GM04504 (cell line): ENCODE measurements at places on chromosomes 2 and 18.

- no peak for DNase-seq
These were observed 329.7 kb upstream of the ZEB2 start for GRCh38 chr2:144849612-144850011.

DNA sequence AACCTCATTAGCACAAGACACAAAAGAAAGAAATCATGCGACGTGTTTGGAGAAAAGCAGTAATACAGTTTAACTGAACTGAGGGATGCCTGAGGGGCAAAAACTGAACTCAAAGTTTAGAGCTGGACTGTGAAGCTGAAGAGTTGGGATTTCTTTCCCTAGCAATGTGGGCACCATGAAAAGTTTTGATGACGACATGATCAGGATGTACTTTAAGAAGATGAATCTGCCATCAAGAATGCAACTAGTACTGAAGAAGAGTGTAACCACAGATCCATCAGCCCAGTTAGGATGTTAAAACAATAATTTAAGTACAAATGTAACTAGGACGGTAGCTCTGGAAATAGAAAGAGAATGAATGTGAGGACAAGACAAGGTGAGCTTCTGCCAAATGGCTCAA lies 196.2 kb downstream of the VWC2L start:
- no peak for DNase-seq

GRCh38 chr2:241200822-241201395 lies 12.4 kb downstream of the ANO7 start:
- no peak for DNase-seq

DNA sequence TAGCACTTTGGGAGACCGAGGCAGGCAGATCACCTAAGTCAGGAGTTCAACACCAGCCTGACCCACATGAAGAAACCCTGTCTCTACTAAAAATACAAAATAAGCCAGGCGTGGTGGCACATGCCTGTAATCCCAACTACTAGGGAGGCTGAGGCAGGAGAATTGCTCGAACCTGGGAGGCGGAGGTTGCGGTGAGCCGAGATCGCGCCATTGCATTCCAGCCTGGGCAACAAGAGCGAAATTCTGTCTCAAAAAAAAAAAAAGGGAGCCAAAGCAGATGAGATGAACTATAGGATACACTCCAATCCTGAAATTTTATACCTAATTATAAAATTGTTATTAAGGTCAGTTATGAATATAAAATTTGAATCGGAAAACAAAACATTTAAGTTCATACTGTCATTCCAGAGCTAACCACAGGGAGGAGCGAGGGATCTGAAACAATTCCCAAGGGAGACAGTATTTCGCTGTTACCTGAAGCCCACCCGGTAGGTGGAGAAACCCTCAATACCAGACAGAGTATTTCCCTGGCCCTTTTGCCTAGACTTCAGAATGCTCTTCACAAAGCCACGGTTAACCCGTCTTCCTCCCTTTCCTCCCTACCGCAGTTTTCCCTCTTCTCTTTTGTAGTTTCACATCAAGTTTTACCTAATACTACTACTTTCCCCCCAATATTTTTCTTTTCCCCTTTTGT lies 1.4 kb downstream of the PPM1G start:
- no peak for DNase-seq

- no peak for DNase-seq
These were observed 115.2 kb upstream of the KLHL29 start for GRCh38 chr2:23269747-23270146.

- DNase-seq, result no peak
These were observed 7.6 kb upstream of the CACNB4 start for GRCh38 chr2:152106464-152106863.

GRCh38 chr2:108923736-108924579 lies 65.1 kb downstream of the EDAR start:
- no peak for DNase-seq

DNA sequence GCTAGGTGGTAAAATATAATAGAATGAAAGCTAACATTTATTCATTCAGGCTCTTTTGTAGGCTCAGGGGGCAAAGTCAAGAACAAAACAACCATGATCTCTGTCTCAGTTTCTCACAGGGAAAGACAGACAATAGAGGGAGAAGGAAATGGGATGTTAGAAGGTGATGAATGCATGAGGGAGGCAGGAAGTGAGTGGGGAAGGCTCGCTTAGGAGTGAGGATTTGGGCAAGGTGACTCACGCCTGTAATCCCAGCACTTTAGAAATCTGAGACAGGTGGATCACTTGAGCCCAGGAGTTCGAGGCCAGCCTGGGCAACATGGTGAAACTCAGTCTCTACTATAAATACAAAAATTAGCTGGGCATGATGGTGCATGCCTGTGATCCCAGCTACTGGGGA lies 88.4 kb downstream of the CTIF start:
- no peak for DNase-seq

GRCh38 chr2:218465987-218466633 lies 47.2 kb downstream of the VIL1 start:
- DNase-seq, result peak; percentile 10

DNA sequence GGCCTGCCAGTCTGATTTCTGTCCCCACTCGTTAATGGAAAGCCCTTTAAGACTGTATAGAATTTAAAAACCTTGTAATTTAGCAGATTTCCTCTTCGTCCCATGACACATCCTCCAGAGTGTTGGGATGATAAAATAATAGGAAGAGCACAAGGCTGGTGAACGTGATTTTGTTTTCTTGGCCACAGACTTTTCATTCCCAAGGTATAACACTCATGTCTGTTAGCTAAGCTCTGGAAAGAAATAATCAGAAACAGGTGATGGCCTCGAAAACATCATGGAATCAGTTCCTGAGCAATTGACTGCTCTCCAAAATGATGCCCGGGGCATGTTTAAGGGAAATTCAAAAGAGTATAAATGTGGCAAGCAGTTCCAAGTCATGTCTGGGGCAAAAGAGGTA lies 337.8 kb upstream of the TCF4 start:
- no peak for DNase-seq

DNA sequence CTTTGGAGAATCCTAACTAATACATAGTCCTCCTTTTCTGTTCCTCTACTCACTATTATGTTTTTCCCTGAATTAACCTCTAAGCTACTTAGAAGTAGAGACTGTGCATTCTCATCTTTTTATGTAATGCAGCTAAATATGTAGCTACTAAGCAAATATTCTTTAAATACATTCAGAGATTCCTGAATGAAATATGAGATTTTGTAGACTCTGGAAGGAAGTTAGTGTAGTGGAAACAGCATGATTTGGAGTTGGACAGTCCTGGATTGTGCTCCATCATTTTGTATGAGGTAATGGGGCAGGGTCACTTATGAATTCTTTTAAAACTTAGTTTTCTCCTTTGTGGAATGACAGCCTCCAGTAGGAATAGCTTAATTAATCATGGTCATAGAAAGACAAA lies 24.7 kb upstream of the NT5C1B start:
- DNase-seq, result no peak

GRCh38 chr2:180227461-180227860 lies 220.4 kb upstream of the CWC22 start:
- DNase-seq, result no peak

- no peak for DNase-seq
These were observed 349.7 kb downstream of the SATB2 start for GRCh38 chr2:199108056-199108455.
